ENCODE measurements at places on chromosomes 13 and 19.

- no peak for DNase-seq
Observed at GRCh38 chr13:77168237-77168636, 141.3 kb upstream of the FBXL3 start.

GRCh38 chr13:32553720-32554119 lies 15.1 kb upstream of the N4BP2L2 start:
- no peak for DNase-seq

GRCh38 chr13:75357576-75358289 lies 124.2 kb downstream of the TBC1D4 start:
- DNase-seq, result peak; percentile 46

- no peak for DNase-seq
Observed at GRCh38 chr13:29884671-29885430, 34.4 kb upstream of the UBL3 start.

DNA sequence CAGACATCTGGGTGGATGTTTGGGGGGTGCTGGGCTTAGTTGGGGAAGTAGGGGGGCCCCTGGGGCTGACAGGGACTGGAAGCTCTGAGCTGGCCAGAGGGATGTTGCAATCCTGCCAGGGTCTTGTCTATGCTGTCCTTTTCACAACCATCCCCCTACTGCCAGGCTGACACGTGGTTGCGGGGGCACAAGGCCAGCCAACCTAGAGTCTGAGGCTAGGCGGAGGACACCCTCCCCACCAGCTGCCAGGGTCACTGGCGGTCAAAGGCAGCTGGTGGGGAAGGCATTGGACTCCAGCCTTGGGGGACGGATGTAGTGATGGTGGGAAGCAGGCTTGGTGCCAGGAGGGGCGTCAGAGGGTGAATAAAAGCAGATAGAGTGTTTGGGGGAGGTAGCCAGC lies 1.6 kb upstream of the APOC1 start:
- no peak for DNase-seq

- DNase-seq, result no peak
Observed at GRCh38 chr13:41326661-41327060, 15.6 kb downstream of the NAA16 start.

- DNase-seq, result no peak
Observed at GRCh38 chr19:6711605-6712004, 8.8 kb downstream of the C3 start.

GRCh38 chr13:49298903-49299605 lies 51.3 kb downstream of the CDADC1 start:
- no peak for DNase-seq

- no peak for DNase-seq
Observed at GRCh38 chr13:75347925-75348324, 134.0 kb downstream of the TBC1D4 start.

DNA sequence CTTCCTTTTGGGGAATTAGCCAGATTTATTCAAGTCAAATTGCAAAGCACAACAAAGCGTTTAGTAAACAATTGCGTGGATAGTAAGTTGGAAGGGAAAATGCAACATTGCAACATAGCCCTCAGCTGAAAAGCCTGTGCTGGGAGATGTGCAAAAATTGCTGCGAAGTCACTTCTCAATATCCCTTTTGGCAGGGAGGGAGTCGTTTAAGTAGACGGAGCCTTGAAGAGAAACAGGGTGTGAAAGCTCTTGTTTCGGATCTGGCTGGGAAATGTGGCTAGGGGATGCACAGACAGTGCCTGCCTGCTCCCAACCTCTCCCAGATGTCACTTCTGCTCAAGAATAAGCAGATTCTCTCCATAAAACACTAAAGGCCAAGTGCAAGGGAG lies 56.8 kb downstream of the SLC7A1 start:
- no peak for DNase-seq

DNA sequence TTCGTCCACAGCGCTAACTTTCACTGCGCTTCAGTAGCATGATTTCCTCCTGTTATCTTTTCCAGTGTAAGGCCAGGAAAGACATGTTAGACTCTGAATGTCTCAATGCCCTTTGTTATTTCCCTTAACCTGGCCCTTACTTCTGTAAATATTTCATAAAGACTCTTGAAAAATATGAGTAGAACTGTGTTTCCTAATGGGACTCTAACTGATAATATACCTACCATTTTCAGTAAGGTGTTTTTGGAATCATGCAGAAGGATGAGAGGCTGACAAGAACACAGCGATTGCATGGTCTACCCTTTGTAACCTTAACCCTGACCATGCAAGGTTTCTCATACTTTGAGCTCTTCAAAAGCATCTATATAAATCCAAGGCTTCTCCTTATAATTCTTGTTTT lies 550.1 kb downstream of the SLITRK6 start:
- DNase-seq, result no peak

- DNase-seq, result no peak
Observed at GRCh38 chr13:55761986-55762385, 1378.7 kb upstream of the PRR20A start.

- no peak for DNase-seq
Observed at GRCh38 chr13:59633290-59633689, 530.4 kb downstream of the DIAPH3 start.

- no peak for DNase-seq
Observed at GRCh38 chr19:56896095-56896494, 55.6 kb upstream of the PEG3 start.

- DNase-seq, result no peak
Observed at GRCh38 chr13:94324767-94325540, 154.5 kb downstream of the DCT start.

- DNase-seq, result no peak
Observed at GRCh38 chr19:12750851-12751250, 740 bp upstream of the BEST2 start.

DNA sequence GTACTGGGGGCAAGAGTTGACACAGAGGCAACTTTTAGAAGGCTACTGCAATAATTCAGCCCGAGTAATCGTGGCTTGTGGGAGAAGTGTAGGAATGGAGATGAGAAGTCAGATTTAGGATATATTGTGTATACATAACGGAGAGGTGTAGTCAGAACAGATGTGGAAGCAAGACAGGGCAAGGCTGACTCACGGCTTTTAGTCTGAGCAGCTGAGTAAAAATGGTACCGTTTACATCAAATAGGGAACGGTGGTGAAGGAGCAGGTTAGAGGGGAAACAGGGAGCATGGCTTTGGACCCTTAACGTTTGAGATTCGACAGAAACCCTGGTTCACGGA lies 796 bp upstream of the LSM14A start:
- peak; percentile 57 for DNase-seq

GRCh38 chr13:109880371-109881346 lies 94.3 kb upstream of the IRS2 start:
- DNase-seq, result no peak

- DNase-seq, result no peak
Observed at GRCh38 chr19:29477831-29478577, 47.8 kb upstream of the VSTM2B start.

- no peak for DNase-seq
Observed at GRCh38 chr19:55694241-55694655, 19.2 kb downstream of the EPN1 start.

DNA sequence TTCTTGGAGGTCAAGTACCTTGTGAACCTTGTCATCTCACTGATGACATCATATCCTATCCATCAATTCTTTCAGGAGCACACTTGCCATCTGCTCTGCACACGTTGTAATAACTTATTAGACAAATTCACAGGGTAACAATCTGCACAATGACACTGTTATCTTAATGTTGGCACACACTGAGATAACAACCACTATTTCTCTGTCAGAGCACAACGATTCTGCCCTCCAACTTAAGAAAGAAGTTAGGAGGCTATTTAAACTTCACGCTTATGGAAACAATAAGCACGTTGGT lies 351.3 kb downstream of the DACH1 start:
- DNase-seq, result no peak

GRCh38 chr19:17202249-17202648 lies 12.9 kb upstream of the USE1 start:
- DNase-seq, result no peak

DNA sequence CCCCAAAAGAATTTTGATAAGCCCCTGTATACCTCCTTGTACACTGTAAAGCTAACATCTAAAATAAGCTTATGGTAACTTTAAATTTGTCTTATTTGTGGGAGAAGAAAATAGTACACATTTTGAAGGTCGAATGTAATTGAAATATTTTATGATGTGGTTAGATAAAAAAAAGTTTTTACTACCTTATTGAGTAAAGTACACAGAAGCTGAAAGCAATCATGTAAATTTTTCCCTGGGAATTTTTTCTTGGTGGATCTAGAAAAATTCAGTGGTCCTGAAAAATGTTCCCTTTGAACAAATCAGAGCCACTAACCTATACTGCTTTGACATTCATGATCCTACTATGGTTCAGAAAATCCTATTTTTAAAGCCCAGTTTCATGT lies 46.9 kb downstream of the SIPA1L3 start:
- DNase-seq, result no peak

DNA sequence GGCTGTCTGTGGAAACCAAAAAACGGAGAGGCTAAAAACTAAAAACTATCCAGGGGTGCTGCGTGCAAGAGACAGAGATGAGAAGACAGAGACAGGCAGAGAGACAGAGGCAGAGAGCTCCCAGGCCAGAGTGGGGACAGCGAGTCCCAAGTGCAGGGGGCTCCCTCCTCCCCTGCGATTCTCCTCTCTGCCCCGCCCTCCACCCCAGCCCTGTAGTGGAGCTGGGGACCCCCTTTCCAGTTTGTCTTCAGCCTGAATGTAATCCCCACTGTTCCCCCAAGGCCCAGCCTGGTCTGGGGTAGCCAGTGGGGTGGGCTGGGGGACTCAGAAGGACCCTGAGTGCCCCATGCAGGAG lies 2.0 kb downstream of the NFIC start:
- no peak for DNase-seq

DNA sequence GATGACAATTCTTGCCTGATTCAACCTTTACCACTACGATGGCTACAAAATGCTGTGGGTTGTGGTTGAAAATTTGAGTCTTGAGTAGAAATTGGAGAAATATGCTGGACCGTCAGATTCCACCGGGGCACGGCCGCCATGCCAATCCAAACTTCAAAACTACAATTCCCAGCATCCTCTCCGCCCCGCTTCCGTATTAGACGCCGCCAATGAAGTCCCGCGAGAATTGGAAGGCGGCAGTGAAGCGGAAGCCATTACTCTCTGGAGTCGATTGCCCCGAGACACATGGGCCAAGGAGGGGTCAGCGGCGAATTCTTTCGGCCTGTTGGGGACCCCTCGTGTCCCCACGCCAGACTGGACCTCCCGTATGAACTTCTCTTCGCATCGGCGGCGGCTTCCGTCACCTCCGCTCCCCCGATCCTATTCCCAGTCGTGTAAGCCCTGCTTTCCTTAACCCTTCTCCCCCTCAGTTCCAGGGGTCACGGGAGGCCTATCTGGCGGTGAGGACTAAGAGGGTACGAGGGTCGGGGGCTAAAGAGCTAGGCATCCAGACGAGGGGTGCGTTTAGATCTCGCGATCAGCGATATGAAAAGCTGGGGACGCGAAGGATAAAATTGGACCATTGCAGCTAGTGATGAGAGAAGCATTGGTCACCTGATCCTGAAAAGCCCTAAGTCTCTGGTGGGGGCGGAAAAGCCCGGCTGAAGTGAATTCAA lies at the start of gene ZNF317:
ZNF317 (plus strand) TSS at position 239 of the 716 bp plus-strand sequence. CDS start 15,620 bp downstream, outside the sequence.
- DNase-seq, result peak; percentile 90

- no peak for DNase-seq
Observed at GRCh38 chr13:44974056-44974793, 15.0 kb downstream of the NUFIP1 start.

DNA sequence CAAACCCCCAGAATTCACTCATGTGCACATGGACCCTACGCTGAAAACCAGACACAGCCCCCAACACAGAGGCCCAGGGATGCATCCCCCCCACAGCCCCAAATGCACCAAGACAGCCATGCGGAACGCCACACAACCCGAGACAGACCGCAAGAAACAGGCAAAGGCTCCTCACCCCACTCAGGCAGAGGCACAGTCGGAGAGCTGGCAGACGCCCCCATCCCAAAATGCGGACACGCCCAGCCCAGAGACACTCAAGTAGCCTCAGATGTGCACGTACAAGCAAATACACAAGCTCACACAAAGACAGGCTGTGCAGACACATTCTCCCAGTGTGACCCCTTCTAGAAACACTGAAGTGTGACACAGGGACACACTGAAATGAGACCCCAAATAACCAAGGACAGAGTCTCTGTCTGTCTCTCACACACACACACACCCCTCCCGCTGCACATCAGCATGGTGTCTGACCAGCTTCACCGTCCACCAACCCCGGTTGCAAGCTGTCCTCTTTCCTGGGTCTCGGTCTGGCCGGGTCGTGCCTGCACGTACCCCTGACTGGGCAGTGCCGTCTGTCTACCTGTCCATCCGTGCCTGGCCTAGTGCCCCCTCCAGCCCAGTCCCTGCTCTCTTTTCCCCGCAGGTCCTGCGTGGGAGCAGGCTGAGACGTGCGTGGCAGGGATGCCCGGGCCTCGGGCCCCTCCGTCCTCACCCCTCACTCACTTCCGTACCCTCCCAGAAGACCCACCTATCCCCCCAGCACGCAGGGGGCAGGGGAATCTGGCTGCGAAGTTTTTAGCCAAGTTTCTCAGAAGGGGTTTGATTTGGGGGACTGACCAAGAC lies 16.1 kb downstream of the ERFL start:
- DNase-seq, result no peak

GRCh38 chr13:110597041-110597689 lies 18.2 kb upstream of the NAXD start:
- no peak for DNase-seq

DNA sequence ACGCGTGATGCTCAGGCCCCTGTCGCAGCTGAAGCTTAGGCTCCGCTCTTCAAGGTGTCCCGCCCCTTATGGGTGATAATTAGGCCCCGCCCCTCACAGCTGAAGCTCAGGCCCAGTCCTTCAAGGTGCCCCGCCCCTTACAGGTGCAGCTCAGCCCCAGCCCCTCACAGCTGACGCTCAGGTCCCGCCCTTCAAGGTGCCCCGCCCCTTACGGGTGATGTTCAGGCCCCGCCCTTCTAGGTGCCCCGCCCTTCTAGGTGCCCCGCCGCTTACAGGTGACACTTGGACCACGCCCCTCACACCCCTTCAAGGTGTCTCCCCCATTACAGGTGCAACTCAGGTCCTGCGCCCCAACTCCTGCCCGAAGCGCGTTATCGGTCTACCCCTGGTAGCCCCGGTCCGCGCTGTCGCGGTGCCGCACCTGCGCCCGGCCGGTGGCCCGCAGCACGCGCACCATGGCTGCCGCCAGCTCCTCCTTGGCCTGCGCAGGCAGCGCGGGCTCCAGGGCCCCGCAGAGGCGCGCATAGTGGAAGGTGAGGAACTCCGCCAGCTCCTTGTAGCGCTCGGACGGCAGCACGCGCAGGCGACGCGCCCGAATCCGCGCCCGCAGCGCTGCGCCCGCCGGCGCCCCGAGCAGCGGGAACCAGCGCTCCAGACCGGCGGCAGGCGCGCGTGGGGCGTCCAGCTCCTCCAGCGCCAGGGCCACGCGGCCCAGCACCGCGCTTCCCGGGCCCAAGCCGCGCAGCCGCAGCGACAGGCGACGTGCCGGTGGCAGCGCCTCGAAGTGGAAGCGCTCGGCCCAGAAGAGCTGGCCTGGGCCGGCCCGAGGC lies 7.3 kb downstream of the RASAL3 start:
- DNase-seq, result no peak

GRCh38 chr19:4866595-4867424 lies 657 bp downstream of the PLIN3 start:
- peak; percentile 63 for DNase-seq

GRCh38 chr13:79297128-79297527 lies 108.9 kb downstream of the RBM26 start:
- DNase-seq, result no peak

GRCh38 chr13:51057906-51058305 lies 53.2 kb downstream of the C13orf42 start:
- DNase-seq, result no peak
